ENCODE measurements at places on chromosomes 5 and 9. TPM values are rescaled to one million over a fixed set of nuclear protein-coding genes. Genes with fewer than 3 reads are reported as not detected.

- no peak for DNase-seq
These were observed 201.7 kb downstream of the BNC2 start for GRCh38 chr9:16668734-16669295.

The HSPB3 gene
- total RNA-seq = not detected

GRCh38 chr5:123460296-123460729, 37.1 kb upstream of the CEP120 start:
- no peak for DNase-seq

GRCh38 chr9:18722882-18723281, 248.9 kb downstream of the ADAMTSL1 start:
- DNase-seq = no peak

GRCh38 chr5:72138943-72139521, 31.8 kb downstream of the MAP1B start:
- no peak for DNase-seq

DNA sequence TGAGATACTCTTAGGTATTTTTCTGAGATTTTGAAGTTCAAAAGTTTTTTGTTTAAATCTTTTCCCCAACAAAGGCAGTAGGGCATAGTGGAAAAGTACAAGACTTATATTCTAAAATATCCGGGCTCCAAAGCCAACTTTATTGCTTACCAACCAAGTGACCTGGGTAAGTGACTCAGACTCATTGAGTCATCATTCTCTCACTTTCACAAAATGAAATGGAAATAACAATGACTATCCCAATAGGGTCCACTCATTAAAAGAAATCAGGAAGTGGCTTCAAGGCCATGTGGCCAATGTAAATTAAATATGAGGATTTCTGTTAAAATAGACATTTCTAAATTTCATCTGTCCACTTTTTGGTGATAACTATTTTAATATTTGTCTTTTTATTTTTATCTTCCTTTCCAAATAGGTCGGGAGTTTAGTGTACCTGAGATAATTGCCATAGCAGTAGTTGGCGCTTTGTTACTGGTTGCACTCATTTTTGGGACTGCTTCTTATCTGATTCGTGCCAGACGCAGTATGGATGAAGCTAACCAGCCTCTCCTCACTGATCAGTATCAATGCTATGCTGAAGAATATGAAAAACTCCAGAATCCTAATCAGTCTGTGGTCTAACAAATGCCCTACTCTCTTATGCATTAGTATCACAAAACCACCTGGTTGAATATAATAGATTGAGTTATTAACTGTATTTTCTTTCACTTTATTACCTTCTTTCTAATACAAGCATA, 15.5 kb downstream of the TYRP1 start:
- no peak for DNase-seq

DNA sequence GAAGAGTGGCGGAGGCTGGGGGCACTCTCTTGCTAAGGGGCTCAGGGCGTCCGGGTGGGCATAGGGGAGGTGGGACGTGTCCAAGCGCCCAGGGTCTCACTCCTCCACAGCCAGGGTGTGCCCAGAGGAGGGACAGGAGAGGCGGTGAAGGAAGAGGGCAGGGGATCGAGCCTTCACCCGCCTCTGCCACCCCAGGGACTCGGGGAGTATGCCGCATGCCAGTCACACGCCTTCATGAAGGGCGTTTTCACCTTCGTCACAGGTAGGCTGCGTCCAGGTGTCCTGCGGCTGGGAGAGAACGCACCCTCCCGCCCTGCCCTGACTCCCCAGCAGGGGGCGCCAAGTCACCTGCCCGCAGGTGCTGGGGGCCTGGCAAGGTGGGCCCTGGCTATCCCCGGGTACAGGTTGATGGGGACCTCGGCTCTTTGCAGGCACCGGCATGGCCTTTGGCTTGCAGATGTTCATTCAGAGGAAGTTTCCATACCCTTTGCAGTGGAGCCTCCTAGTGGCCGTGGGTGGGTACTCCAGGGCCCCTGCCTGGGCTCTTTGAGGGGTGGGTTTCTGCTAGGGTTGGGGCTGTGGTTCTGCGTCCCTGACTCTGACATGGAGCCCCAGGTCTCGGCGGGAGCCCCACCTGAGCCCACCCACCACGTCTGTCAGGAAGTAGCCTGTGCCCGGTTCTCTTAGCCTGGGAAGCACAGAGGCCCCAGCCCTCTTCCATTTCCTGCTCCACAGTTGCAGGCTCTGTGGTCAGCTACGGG, 552 bp downstream of the TMEM141 start:
- peak; percentile 59 for DNase-seq

The IFNE gene
- not detected for total RNA-seq

The FAM174A gene
- 4.1 TPM for total RNA-seq

DNA sequence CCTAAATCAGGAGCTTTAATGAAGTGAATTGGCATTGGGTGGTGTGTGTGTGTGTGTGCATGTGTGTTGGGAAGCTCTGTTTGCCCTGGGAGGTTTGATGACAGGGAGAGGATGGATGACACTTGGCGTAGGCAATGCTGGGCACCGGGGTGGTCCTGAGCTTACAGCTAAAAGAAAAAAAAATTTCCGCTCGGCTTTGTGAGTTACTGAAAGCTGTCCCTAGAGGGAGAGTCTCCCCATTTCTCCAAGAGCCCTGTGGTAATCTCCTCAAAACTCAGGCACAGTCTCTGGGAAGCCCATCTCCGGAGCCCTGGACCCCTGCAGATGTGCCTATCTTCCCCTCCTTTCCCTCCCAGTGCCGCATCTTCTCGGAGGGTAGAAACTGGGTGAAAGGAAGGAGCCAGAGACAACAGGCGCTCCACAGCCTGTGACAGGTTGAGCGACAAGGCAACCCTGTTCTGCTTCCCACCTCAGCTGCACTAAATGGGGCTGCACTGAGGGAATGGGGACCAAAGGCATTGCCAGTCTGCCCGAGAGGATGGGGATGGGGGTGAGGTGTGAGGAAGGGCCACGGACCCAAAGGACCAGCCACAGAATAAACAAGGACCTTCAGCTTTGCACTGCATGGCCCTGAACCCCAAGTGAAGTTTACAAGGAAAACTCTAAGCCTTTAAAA, 35.8 kb upstream of the TIFAB start:
- no peak for DNase-seq

DNA sequence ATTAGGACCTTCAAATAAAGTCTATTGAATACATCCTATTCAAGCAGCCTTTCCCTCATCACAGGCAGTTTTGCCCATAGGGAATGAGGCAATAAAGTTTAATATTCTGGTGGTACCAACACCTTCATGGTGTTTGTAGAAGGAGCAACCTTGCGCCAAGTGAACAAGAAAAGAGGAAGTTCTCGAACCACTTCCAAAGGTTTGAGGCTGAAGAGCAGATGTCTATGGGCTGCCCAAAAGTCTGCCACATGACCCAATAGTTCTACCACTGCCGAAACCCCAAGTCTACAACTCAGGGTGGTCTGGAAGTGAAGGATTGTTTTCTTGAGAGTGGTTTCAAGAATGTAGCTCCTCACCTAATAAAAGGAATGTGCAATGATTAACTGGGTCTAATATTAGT, 123.1 kb downstream of the NPR3 start:
- no peak for DNase-seq

- no peak for DNase-seq
These were observed 82.0 kb downstream of the UGCG start for GRCh38 chr9:111978616-111979015.

The PCDHGC4 gene
- 0.69 TPM for total RNA-seq

DNA sequence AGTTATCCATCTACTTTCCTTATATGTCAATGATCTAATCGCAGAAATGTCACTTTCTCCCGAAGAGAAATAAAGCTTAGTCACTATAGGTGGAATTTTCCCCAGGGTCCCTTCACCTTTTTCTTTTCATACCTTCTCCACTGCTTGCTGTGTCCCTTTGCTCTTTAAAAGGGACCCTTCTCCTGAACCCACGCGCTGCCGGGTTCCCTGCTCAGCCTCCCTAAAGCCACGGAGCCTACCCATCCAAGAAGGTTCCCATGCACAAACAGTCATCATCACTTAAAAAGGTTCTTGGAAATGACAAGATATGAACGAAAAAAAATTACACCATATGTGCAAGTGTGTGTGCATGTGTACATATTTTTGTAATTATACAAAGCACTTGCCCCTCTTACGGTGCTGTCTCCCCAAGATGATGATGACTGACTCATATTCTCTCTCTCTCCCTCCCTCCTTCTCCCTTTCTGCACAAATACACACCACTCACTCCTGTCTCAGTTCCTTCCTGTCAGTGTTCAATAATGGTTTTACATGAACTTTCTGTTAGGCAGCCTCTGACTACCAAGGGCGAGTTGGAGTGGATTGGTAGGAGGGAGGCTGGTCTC, 1.5 kb upstream of the PTPRD start:
- DNase-seq = no peak

GRCh38 chr5:82885627-82886389, 191.4 kb downstream of the TMEM167A start:
- DNase-seq = no peak

The IL9 gene
- not detected for total RNA-seq

- DNase-seq = no peak
These were observed 60.0 kb downstream of the PRRC1 start for GRCh38 chr5:127577458-127577857.

DNA sequence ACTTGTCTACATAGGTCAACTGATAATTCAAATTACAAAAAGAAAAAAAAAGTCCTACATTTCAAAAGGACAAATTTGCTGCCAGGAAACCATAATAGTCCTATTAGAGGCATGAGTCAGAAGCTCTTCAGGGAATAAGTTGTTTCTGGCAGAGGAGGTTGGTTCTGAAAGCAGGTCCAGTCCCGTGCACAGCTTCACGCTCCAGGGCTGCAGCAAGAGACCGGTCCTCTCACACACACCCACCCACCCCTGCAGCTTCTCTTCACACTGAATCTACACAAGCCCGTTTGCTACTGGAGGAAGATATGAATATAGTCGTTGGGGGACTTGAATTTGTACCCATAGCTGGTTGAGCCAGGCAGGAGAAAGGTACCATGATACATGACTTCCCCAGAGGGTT, 36.9 kb upstream of the SLC1A3 start:
- DNase-seq = no peak

DNA sequence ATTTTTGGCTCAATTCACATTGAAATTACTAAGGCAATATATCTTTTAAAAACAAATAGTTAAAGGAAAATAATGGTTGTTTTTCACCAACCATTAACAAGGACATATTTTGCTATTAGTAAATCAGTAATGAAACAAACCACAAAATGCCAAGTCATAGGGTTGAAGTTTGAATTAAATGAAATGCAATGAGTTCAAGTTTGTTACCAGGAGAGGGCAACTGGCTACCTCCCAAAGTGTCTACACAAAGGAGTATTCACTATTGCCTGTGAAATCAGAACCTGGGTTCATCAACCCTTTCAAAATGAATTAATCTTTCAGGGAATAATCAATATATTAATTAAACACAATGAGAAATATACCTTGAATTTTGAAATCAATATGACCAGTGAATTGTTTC, 138.4 kb upstream of the DMRTA1 start:
- no peak for DNase-seq

The TICAM2 gene
- 13.3 TPM for total RNA-seq

GRCh38 chr5:10671041-10672008, 89.7 kb downstream of the DAP start:
- no peak for DNase-seq

DNA sequence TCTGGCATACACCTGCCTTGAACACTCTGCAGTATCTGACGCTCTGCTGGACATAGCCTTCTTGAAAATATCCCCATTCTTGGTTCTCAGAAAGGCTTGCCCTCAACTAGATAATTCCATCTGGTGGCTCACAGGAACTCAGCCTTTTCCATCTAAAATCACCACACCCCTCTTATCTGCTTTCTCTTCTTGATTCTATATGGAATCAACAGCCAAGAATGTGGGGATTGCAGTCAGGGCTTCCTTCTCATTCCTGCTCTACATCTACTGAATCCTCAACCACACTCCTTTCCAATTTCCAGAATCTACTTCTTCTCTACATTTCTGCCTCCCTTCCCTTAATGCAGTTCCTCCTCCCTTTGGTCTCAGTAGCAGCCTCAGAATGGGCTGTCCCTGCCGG, 170.1 kb downstream of the SEMA5A start:
- no peak for DNase-seq

DNA sequence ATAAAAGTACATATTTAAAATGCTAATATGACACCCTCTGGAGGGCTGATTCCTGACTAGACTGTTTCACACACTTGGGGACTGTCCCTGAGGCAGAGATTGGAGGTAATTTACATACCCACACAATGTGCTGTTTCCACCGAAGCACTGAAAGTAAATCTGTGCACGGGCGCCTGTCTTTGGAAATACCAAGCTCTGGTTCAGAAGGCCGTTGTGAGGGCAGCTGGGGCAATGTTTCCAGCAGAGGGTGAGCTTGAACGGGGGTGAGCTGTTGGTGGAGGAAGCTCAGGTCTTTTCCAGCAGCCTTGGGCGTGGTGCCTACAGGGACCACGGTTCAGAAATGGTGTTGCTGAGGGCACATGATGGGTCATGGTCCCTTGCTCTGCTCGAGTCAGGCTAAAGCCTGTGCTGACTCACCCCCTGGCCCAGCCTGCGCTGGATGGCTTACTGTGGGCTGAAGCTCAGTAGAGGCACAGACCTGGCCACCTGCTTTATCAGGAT, 25.8 kb upstream of the HMCN2 start:
- DNase-seq = peak; percentile 60

The SKP2 gene
- total RNA-seq = 18.5 TPM

The RORB gene
- not detected for total RNA-seq

DNA sequence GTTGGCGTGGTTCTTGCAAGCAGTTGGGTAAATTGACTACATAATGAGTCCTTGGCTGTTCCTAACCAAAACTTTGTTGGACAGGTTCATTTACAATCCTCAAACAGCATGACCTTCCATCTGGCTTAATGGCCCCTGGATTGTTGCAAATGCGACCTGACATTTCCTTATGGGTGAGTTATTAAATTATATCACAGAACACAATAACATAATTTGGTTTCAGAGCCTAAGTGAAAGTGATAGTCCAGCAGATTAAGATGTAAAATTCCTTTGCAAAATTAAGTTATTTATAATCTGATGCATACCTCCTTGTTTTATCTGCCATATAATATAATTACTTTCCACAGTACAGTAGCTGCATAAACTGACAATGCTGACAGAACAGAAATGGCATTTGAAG, 224.4 kb downstream of the TUSC1 start:
- no peak for DNase-seq

DNA sequence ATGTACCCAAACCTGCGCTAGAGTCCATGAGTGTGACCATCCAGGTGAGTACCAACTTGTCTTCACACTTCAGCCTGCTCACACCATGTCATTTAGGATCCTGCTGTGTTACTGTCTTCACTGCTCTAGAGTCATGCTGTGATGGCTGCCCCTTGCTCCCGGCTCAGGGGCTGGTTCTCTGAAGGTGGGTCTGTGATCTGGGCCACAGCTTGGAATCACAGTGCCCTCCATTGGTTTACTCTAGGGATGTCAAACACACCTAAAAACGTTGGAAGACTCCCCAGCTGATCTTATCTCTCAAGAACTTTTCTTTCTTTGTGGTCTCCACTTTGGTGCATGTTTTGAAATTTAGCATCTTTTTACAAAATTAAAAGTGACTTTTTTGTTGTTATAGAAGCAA, 53.8 kb downstream of the NFX1 start:
- no peak for DNase-seq
